Fibroblast of mammary gland (primary cell): ENCODE measurements at places on chromosomes 2 and 18.

GRCh38 chr18:13551841-13552733, 174.3 kb downstream of the FAM210A start:
- no peak for DNase-seq

GRCh38 chr2:24237313-24237712, 62.5 kb downstream of the FAM228A start:
- DNase-seq, result no peak

DNA sequence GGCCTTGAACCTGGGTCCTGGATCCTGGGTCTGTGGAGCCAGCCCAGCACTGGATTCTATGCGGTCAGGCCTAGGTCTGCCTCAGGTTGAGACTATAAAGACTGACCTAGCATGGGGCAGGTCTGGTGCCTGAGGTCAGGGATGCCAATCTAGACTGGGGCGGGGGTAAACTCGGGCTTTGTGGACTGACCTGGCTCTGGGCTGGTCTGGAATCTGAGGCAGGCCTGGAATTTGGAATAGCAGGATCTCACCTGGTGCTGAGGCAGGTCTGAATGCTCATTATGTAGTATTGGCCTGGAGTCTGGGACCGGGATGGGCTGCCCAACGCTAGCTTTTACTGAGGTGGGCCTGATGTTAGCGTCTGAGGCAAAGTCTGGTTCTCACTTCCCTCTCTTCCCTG, 256.0 kb downstream of the KIAA1328 start:
- no peak for DNase-seq

DNA sequence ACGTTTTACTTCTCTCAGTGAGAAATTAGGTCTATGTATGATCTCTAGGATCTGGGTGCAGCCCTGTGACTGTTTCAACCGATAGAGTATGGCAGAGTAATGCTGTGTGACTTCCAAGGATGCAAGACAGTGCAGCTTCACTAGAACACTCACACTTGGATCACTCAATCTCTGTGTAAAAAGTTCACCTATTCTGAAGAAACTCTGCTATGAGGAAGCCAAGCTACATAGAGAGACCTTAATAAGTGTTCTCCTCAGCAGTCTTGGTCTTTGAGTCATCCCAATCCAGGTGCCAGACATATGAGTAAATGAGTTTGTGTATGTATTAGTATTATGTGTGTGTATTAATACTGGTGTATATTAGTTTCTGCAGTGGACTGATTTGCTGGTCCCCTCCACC, 335.0 kb downstream of the NR4A2 start:
- no peak for DNase-seq

DNA sequence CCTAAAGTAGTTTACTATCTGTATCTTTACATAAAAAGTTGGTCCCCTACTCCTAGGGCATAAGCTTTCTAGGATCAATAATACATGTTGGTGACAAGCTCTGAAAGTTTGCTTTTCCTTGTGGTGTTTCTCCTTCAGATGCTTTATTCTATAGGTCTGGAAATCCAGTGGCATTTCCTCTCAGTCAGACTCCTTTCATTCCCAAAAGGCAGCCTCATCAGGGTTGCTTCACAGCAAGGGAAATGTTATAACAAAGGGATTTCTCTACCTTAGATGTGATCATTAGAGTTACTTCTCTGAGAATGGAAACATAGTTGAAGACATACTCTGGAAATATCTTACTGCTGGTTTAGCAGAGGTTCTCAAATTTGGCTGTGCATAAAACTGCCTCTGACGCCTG, 1072.4 kb upstream of the ZEB2 start:
- no peak for DNase-seq

DNA sequence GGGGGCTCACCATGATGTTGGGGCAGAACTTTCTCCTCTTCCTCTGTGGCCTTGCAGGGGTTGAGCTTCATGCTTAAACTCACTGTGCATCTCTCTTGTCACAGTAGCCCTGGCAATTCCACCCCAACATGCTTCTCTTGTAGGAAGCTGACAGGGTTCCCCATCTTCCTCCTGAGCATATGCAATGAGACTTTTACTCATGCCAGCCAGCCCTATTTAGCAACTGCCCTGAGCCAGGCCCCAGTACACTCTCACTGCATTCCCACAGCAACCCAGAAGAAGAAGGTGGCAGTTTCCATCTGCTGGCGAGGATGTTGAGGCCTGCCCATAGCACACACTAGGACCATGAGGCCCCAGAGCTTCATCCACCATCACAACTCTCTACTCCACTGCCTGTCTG, 72.2 kb upstream of the TEX51 start:
- DNase-seq, result no peak

- no peak for DNase-seq
These were observed 12.2 kb downstream of the PKDCC start for GRCh38 chr2:42060028-42060427.
